ENCODE measurements at places on chromosomes 6 and 20.
A peak's percentile ranks its signal among the peaks of the same experiment; 100 is the strongest.

- no peak for DNase-seq
Measured at GRCh38 chr20:20253744-20254330, 114.1 kb upstream of the INSM1 start.

GRCh38 chr6:116536216-116536621, 9.3 kb downstream of the TRAPPC3L start:
- DNase-seq = peak; percentile 62

GRCh38 chr20:2873747-2874041, 413 bp downstream of the PTPRA start:
- peak; percentile 48 for DNase-seq

DNA sequence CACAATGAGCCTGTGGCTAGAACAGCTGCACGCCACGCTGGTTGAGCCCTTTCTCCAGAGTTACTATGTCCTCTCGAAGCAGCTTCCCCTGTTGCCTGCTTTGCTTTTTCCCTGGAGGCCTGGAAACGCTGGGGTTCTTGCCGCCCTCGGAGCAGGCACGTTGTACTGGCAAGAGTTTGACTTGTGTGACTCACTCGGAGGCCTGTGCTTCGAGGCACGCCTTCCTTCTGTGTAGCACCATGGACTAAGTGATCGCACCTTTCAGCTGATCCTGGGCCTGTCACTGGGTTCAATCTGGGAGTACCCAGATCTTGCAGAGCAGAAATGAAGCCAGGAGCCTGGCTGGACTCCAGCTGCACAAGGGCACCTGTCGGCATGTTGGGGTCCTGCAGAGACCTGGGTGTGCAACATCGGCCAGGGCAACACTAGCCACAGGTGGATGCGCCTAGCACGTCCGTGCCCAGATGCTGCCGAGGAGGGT, 5.2 kb downstream of the INSM1 start:
- no peak for DNase-seq

DNA sequence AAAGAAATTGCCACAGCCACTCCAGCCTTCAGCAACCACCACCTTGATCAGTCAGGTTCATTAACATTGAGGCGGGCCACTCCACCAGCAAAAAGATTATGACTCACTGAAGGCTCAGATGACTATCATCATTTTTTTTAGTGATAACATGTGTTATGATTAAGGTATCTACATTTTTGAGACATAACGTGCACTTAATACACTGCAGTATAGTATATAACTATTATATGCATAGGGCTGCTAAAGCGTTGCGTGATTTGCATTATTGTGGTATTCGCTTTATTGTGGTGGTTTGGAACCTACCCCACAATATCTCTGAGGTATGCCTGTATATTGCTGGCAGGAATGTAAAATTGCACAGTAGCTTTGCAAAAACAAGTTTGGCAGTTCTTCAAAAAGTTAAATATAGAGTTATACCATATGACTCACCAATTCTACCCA, 6.8 kb upstream of the RIPK1 start:
- DNase-seq = peak; percentile 24

GRCh38 chr6:154070041-154070440, 31.0 kb downstream of the OPRM1 start:
- DNase-seq = no peak

DNA sequence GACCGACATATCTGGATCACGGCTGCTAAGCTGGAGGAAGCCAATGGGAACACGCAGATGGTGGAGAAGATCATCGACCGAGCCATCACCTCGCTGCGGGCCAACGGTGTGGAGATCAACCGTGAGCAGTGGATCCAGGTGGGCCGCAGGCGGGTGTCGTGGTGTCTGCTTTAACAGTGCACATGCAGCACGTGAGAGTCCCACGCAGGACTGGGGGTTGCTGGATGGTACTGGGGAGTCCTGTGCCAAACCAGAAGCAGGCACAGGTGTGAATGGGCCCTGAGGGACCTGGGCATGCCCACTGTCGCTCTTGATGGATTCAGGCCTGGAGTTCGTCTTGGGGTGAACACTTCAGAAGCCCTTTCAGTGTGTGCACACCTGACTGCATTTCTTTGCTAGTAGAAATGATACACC, 24.6 kb upstream of the C20orf204 start:
- DNase-seq = no peak

GRCh38 chr6:150409576-150410066, 40.8 kb downstream of the IYD start:
- DNase-seq = no peak

GRCh38 chr6:85354761-85355618, 94.9 kb upstream of the NT5E start:
- peak; percentile 59 for DNase-seq

- no peak for DNase-seq
Measured at GRCh38 chr6:123896869-123897268, 93.2 kb downstream of the NKAIN2 start.

GRCh38 chr20:33719277-33719988, 677 bp downstream of the PXMP4 start:
- no peak for DNase-seq

DNA sequence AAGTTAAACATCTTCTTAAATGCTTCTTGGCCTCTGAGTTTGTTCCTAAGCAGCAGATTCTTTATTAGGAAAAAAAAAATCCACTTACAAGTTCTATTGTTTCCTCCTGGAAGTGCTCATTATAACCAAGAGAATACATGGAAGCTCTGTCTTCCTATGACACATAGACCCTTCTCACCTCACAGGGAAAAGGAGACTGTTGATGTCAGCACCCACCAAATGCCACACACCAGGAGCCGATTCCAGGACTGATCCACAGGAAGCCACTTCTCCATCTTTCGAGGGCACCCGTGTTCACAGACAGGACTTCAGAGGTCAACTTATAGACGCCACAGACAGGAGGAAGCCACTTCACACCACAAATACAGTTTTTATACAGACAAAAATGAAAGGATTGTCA, 13.4 kb upstream of the BNIP5 start:
- no peak for DNase-seq

DNA sequence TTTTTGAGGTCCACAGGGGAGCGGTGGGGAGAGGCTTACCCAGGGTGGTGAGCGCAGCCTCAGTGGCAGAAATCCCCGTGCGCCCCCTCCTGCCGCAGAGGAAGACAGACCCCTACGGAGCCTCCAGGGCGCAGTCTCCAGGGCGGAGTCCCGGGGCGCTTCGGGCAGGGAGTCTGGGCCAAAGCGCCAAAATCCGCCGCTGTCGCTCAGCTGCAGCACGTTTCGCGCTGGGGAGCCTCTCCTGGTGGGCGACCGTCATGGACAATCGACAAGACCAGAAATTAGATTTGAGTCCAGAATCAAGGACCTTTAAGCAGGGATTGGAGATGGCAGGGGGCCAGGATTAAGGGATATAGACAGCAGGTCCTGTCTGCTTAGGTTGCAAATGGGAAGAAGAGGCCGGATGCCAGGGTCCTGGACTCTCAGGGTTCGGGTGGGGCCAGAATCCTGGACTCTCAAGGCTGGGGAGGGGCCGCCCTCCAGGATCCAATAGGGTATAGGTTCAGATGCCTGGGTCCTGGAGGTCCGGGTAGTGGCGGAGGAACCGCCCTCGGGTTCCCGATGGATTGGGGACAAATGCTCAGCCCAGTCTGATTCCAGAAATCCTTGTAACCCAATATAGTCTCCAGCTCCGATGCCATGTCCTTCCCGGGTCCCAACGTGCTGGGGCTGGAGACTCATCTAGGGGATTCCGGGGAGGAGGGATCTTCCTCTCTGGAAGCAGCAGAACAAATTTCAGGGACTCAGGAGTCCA, 7.9 kb upstream of the HLA-E start:
- no peak for DNase-seq

GRCh38 chr20:36101192-36101591, 53.3 kb upstream of the EPB41L1 start:
- no peak for DNase-seq

DNA sequence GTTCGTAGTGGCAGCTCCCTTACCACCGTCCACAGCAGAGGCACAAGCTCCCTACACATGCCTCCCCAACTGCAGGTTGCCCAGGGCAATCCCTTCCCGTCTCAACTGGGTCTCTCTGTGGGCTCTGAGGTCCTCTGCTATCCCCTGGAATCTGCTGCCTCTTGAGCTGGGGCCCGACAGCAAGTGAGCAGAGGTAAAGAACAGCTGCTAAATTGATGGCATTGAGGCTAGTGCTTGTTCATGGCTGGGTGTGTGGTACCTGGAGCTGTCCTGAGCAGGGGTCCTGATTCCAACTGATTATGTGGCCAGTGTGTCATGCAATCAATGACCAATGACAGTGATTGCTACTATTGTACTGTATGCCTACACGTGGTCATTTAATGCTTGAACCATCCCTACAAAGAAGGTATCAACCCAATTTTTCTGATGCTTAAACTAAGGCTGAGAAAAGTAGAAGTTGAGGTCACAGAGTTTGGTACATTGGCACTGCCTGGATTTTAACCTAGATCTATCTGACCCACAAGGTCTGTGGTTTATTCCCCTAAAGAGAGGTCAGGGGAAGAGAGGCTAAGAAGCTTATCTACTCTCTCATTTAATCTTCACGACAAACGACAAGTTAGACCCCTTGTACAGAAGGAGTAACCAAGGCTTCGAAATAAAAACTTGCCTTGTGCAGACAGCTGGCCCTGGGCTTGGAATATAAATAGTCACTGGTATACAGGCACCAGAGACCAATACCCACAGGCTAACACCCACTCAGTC, 41.1 kb downstream of the HNF4A start:
- DNase-seq = no peak

DNA sequence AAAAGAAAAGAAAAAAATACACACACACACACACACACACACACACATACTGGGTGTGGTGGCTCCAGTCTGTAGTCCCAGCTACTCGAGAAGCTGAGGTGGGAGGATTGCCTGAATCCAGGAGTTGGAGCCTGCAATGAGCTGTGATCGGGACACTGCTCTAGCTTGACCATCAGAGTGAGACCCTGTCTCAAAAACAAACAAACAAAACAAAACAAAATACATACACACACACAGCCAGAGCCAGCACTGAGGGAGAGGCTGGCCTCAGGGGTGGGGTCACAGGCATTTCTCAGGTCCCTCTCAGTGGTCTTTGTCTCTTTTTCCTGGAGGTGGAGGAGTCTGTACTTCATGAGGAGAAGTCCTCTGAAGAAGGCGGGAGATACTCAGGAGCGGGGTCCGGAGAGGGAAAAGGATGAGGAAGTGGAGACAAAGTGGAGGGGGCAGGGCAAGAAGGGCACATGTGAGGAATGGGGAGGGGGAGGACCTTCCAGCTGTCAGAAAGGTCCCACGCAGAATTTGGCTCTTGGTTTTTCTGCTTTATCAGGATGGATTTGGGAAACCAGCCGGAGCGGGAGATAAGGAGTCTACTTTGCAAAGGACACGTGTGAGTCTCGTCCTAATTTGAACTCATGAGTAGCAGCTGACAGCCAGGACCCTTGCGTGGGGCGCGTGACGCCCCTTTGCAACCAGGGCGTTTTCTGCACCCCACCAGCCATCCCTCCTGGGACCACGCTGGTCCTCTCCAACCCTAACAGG, 7.7 kb upstream of the MICB start:
- DNase-seq = no peak

- no peak for DNase-seq
Measured at GRCh38 chr6:121686611-121687023, 251.2 kb downstream of the GJA1 start.

- DNase-seq = no peak
Measured at GRCh38 chr6:145278163-145278807, 457.0 kb downstream of the EPM2A start.

GRCh38 chr6:118903138-118903537, 9.2 kb downstream of the ASF1A start:
- DNase-seq = no peak

GRCh38 chr6:37858363-37858762, 38.8 kb downstream of the ZFAND3 start:
- DNase-seq = peak; percentile 44

GRCh38 chr6:33965766-33966165, 162.0 kb upstream of the MLN start:
- no peak for DNase-seq

DNA sequence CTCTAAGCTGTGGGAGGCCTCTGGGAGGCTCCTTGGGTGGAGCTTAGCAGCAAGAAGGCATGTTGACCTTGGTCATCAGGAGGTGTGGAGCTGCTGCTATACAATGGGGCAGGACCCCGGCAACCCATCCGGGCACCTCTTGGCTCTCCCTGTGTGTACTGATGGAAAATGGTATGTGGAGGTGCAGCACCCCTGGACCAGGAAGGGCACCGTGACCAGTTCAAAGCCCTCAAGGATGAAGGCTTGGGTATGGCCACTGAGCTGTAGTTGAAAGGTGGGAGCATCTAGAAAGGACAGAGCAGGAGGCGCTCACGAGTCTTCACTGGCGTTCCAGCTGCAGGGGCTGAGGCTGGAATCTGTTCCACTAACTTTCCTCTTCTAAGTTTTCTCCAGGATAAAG, 6.7 kb upstream of the IRF4 start:
- no peak for DNase-seq
